NCI-H446 (cell line): ENCODE measurements at places on chromosomes 4 and X.

- DNase-seq = no peak
These were observed 43.2 kb upstream of the NEIL3 start for GRCh38 chr4:177266506-177266905.

GRCh38 chrX:12824944-12825343 is 33.7 kb downstream of the PRPS2 start:
- no peak for DNase-seq

GRCh38 chr4:138297743-138298405 is 55.7 kb upstream of the SLC7A11 start:
- no peak for DNase-seq

- no peak for DNase-seq
These were observed 47.7 kb downstream of the ING2 start for GRCh38 chr4:183552274-183553146.

- no peak for DNase-seq
These were observed 51.2 kb upstream of the EDA start for GRCh38 chrX:69564665-69565064.

- DNase-seq = no peak
These were observed 1.4 kb downstream of the RAI2 start for GRCh38 chrX:17859609-17860178.

DNA sequence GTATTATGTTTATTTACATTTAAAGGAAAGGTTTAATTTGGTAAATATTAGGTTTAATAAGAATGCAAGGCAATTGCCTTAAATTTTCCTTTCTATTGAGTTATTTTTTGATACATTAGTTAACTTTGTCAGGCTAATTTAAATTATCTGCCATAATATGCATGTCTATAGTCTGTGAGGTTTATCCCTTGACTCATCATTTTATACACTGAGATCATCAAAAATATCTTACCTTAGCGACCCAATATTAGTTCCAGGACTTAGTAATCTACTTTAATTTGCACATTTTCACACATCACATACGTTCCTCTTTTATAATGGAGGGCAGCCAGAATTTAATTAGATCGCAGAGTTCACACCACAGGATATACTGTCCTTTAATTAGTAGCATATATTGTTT is 999.5 kb upstream of the GRID2 start:
- no peak for DNase-seq

DNA sequence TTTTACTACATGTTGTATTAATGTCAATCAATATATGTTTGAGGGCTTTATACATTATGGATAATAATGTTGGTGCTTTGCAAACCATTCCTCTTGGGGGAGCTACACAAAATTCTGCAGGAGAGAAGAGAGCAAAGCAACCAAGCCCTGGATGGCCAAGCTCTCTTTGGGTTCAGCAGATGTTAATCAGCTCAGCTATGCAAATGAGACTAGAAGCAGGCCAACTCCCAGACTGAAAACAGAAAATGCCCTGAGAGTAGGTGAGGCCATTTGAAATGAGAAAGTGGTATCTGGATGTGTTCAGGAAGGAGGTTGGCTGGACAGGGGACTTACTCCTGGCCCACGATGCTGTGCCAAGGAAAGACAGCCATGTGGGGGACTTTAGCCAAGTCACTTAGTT is 387.0 kb downstream of the BCOR start:
- no peak for DNase-seq

DNA sequence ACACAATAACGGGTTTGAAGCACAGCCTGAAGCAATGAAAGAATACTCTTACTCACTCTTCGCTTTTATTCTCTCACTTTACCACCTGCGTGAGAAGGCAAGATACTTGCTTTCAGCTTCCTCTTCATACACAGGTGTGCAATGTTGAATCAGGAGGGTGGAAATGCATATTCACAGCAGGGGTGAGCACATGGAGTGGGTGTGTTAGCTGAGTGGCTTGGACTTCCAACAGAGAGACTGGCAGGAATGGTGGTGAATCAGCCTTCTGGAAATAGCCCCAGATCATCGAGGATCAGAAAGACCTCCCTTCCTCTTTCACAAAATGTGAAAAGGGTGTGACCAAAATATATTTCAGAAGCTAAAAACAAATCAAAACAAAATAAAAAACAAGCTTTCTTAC is 521.2 kb downstream of the STIM2 start:
- no peak for DNase-seq

DNA sequence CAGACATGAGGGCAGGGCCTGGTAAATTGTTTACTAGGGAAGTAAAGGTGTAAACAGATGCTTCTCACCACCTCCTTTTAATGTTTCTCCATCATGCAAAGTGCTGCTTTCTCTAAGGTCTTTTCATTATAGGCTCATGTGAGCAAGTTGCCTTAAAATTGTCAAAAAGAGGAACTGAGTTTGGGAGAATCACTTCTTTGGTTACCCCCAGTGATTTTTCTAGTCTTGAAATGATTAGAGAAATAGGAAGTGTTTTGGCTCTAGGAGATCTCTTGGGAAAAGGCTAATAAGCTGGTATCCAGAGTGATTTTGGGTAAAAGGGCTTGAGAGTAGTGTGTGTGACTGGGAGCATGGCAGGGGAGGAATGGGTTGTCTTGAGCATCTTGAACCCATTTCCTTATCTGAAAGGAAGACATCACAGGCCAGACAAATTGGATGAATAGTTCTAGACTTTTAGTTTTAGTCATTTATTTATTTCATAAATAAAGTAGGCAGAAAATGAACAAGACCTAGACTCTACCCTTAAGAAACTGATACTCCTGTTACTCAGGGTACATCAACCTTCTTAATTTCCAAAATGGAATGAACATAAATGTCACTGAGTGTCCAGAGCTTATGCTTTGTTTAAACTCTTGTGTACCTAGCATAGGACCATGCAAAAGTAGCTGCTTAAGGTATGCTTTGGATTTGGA is 14.2 kb downstream of the GRPR start:
- no peak for DNase-seq

DNA sequence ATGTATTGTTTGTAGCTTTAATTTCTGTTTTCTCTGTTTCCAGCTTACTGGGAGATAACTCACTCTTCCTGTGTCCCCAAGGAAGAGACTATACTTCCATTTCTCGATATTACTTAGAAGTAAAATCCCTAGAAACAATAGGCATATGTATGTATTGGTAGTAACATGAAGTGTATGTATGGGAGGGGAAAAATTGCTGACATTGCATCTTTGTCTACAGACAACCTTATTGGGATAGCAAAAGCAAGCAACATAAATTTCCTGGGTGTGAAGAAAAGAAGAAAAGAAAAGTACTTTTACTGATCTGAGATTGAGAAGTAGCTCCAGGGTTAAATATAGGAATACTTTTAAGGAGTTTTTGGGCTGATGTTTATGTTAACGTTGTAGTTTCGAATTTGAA is 15.4 kb downstream of the AP1AR start:
- no peak for DNase-seq

- no peak for DNase-seq
These were observed 2.7 kb downstream of the AFP start for GRCh38 chr4:73438582-73439215.

GRCh38 chr4:143473334-143474126 is 40.0 kb upstream of the SMARCA5 start:
- no peak for DNase-seq

GRCh38 chrX:10484683-10485247 is 135.6 kb downstream of the MID1 start:
- DNase-seq = no peak

GRCh38 chrX:122866532-122866931 is 317.5 kb upstream of the GRIA3 start:
- DNase-seq = no peak

GRCh38 chr4:74623041-74623440 is 171.3 kb downstream of the BTC start:
- DNase-seq = peak; percentile 60
